ENCODE measurements at places on chromosomes 11 and 22.

DNA sequence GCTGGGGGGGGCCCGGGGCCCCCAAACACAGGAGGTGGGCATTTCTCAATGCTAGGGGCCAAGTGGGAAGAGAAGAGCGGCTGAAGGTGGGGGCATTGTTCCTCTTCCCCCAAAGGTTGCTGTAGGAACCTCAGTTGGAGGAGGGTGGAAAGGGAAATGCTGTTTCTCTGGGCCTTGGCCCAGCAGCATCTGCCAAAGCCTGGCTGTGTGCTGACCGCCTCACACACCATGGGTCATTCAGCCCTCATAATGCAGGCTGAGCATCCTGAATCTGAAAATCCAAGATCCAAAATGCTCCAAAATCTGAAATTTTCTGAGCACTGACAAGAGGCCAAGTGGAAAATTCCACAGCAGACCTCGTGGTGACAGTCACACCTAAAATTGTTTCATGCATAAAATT, 49.0 kb upstream of the BID start:
- no peak for DNase-seq

GRCh38 chr22:23223569-23224317, 43.4 kb downstream of the BCR start:
- DNase-seq = no peak

GRCh38 chr11:32309530-32310213, 125.7 kb downstream of the WT1 start:
- DNase-seq = no peak

GRCh38 chr11:74169738-74170458, 904 bp downstream of the C2CD3 start:
- DNase-seq = no peak

GRCh38 chr11:102589047-102589459, 36.1 kb downstream of the MMP20 start:
- DNase-seq = no peak

- no peak for DNase-seq
These were observed 41.2 kb downstream of the SYTL2 start for GRCh38 chr11:85769771-85770170.

- DNase-seq = no peak
These were observed 7.9 kb downstream of the DDB2 start for GRCh38 chr11:47222696-47223095.

- DNase-seq = no peak
These were observed 1.2 kb upstream of the DUSP8 start for GRCh38 chr11:1573077-1573902.

GRCh38 chr11:61473370-61474012, 35.1 kb upstream of the LRRC10B start:
- DNase-seq = no peak

GRCh38 chr11:112886434-112887370, 74.5 kb upstream of the NCAM1 start:
- DNase-seq = no peak

DNA sequence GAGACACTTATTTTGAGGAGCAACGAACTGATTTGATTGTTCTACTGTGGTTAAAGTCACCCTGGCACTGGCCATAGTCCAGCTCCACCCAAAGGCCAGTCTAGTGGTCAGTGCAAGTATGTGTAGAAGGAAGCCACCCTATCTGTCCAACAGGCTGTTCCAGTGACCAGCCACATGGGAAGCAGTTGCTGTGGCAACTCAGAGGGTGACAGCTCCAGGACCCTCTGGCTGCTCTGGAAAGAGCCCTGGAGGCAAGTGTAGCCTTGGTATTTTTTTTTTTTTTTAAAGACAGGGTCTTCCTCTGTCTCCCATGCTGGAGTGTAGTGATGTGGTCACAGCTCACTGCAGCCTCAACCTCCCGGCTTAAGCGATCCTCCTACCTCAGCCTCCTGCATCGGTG, 27.8 kb downstream of the LMO1 start:
- no peak for DNase-seq

DNA sequence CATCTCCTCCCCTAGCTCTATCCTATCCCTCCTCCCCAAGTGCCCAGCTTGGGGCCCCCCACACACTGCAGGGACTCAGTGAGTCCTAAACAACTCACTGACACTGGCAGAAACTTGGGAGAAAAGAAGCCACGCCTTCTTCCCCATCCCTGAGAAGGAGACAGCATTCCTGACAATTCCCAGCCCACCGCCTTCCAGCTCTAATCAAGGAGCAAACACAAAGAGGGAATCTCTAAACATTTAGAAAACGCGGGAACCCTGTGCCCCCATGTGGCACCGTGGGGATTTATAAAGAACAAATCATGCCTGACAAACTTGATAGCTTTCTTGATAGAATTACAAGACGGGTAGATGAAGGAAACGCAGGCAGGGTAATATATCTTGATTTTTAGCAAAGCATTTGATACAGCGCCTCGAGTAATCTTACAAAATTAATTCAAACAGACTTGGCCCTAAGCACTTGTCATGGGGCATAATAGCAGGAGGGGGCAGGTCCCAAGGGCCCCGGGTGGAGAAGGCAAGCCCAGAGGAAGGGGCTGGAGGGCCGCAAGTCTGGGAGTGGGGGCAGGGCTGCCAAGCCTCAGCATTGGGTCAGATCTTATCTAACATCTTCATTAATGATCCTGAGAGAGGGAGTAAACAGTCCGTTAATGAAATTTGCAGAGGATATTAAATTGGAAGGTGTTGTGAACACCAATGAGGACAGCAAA, 4.5 kb downstream of the CHST1 start:
- no peak for DNase-seq

GRCh38 chr22:40480996-40481395, 110.6 kb downstream of the SGSM3 start:
- DNase-seq = no peak

DNA sequence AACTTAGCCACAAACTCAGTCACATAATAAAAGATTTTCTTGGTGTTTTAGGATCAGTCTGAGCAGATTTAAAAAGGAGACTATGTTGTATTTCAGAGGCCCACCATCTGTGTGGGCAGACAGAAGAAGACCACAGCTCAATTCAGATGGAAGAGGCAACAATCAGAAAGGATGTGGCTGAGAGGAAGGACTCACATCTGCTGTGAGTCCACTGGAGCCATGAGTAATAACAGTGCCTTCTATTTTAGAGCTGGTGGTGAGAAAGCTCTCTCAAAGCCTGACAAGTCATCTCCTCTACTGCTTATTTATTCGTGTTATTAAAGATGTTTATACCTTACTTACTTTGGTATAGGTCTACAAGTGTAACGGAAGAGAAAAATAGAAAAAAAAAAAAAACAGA, 357.2 kb downstream of the OPCML start:
- DNase-seq = no peak

GRCh38 chr22:27597703-27598444, 203.7 kb downstream of the MN1 start:
- DNase-seq = no peak

DNA sequence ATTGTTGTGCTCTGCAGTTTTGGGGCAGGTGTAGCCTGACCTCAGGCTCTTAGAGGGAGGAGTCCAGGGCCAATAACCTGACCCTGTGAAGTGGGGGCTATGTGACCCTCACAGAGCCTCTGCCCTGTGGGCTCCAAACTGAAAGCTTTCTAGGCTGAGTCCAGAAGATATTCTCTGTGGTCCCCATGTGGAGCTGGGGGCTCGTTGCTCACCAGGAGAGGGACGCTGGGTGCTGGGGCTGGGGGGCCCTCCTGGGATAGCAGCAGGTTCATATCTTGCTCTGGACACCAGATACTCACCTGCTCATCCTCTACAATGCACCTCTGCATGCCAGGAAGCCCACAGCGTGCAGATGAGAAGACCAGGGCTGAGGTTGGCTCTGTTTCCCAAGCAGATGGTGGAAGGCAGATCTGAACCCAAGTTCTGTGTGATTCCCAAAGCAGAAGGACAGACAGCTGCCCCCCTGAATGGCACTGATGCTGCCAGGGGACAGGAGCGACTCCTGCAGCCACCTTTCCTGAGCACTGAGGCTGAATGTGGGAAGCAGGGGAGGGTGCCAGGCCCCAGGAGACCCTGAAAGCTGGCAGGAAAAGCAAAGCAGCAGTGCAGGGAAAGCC, 1022.0 kb downstream of the TBC1D22A start:
- no peak for DNase-seq

DNA sequence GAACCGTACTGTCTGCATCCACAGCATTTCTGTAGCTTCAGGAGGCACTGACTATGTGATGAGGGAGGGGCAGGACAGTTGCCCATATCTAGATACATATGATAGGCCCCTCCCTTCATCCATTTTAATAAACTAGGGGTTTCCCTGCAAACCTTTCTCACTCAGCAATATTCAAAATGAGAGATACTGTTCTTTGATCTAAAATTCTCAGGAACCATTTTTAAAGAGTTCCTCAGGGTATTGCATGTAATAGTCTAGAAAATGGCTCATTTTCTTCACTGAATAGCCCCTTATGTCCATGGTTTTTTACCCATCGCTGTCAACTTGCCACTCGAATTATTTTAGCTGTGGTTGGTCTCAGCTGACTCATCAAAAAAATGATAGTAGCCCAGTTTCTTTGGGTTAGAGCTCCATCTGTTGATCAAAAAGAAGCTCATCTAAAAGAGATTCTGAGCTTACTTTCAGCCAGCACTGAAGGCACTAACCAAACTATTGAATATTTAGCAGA, 37.0 kb upstream of the DNAJB7 start:
- no peak for DNase-seq

GRCh38 chr11:101552888-101553287, 30.9 kb downstream of the TRPC6 start:
- DNase-seq = no peak

- peak; percentile 87 for DNase-seq
These were observed 1.2 kb downstream of the CARNS1 start for GRCh38 chr11:67416416-67417335.

DNA sequence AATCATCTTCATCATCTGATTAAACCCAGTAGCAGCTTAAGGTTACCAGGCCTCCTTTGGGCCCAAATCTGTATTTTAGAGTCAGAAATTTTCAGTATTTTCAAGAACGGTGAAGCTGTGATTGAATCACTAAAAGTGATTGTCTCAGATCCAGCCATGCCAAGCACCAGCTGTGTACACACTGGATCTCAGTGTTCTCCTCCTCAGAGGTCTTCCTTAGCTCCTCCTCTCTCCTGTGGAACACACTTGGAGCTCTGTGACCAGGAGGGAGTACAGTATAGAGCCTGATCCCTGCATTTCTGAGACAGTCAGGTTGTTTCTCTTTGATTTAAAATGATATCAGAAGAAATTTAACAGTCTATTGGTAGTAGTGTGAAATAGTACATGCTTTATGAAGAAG, 401.1 kb downstream of the NTM start:
- no peak for DNase-seq

DNA sequence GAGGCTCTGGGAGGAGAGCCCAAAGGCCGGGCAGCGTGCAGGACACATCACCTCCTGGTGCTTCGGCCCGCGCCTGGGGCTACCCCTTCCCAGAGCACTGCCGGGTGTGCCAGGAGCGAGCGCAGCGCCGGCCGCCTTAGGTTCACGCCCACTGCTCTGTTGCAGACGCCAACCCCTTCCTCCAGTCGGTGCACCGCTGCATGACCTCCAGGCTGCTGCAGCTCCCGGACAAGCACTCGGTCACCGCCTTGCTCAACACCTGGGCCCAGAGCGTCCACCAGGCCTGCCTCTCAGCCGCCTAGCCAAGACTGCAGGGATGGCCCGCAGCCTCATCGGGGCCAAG, 79.0 kb downstream of the MED15 start:
- no peak for DNase-seq

- DNase-seq = no peak
These were observed 25.1 kb upstream of the GUCY1A2 start for GRCh38 chr11:107043242-107044006.

DNA sequence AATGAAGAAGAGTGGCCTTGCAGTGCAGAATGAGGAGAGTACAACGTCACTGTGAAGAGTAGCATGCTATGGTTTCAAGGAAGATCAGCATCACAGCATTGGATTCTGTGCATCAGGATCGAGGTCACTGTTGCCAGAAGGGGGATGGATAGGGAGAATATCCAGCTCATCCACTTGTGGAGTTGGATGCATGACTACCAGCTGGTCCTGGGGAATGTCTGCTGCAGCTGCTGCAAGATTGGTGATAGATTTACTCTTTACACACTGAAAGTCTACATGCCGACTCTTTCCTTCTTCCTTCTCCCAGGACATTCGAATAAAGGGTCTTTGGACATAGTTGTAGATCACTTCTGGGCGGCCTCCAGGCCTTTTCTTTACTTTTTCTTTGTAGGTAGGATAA, 74.3 kb downstream of the BTBD10 start:
- DNase-seq = no peak

All from activated gamma-delta T cell treated with Interleukin-2 at 50 U/mL for 16 hours (primary cell).